ENCODE measurements at places on chromosomes 7 and 10.

DNA sequence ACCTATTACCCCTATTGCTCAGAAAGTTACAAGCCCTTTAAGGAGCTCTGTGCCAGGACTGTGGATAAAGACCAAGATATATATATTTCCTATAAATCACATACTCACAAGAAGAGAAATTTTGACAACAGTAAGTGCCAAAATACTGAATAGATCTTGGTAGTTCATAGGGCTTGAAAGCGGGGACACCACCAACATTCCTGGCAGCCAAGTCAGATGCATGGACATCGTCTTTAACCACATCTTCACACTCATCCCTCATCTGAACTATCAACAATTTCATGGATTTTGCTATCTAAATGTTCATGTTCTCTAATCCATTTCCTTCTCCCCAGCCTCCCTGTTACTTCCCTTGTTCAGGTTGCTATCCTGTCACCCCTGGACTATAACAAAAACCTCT, 67.5 kb upstream of the LRRC17 start:
- DNase-seq = no peak

DNA sequence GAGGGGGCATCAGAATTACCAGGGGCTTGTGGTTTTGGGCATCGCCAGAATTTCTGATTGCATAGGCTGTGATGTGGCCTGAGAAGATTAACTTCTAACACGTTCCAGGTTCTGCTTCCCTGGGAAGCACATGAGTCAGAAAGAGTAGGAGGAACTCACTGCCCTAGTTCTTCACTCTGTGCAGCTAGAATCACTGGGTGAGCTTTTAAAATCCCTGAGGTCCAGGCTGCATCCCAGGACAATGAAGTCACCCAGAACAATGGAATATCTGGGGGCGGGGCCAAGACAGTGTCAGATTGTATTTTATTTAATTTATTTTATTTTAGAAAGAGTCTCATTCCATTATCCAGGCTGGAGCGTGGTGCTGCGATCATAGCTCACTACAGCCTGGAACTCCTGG, 636.5 kb downstream of the CALN1 start:
- no peak for DNase-seq

DNA sequence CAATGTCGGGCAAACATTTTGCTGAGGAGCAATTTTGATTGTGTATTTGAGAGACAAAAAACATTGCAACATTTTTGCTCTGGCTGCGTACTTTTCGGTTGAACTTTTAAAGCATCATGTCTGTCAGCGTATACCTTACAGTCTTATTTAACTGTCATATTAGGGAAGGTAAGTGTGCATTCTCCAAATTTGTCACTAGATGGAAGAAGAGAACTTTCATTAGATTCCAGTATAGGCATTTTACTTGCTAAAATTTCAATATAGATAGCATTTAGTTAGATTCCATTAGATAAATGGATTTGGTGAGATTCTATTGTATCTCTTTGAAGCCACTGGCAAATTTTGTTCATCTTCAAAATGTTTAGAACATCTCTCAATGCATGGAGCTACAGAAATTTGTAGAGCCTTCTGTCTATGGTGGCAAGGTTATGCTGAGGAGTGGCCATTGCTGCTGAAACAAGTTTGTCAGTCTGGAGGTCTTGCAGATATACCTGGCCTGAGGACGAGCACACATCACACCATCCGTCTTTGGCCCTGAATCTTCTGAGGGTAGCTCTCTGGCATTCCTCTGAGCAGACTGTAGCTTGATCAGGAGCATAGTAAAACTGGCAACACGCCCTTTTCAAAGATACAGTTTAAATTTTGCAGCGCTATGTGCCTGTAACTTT, 437.5 kb upstream of the MBL2 start:
- no peak for DNase-seq

- no peak for DNase-seq
Measured at GRCh38 chr7:101792051-101792681, 25.3 kb upstream of the CUX1 start.

GRCh38 chr10:94125856-94126255, 132.1 kb downstream of the PLCE1 start:
- no peak for DNase-seq

DNA sequence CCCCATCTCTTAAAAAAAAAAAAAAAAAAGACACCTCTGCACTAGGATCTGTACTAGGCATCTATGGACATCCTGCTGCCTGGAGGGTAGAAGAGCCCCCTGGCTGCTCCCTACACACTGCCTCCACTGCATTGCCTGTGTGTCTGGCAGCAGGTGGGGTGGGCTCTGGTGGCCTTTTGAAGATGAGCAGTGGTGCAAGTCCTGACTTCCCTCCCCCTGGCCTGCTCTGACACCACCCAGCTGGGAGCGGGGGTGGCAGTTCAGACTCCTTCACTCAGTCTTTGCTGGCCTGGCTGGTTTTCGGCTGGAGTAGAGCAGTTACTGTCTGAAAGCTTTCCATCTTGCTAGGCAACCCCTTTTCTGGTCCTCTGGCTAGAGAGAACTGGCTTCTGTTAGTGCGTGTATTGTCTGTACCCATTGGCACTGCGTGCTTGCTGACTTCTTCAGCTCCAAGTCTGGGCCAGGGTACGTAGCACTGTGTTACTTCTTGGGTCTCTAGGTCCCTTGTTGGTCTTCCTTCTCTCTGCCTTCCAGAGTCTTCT, 17.6 kb downstream of the C10orf62 start:
- no peak for DNase-seq

GRCh38 chr10:121900443-121901174, 27.2 kb downstream of the ATE1 start:
- no peak for DNase-seq

DNA sequence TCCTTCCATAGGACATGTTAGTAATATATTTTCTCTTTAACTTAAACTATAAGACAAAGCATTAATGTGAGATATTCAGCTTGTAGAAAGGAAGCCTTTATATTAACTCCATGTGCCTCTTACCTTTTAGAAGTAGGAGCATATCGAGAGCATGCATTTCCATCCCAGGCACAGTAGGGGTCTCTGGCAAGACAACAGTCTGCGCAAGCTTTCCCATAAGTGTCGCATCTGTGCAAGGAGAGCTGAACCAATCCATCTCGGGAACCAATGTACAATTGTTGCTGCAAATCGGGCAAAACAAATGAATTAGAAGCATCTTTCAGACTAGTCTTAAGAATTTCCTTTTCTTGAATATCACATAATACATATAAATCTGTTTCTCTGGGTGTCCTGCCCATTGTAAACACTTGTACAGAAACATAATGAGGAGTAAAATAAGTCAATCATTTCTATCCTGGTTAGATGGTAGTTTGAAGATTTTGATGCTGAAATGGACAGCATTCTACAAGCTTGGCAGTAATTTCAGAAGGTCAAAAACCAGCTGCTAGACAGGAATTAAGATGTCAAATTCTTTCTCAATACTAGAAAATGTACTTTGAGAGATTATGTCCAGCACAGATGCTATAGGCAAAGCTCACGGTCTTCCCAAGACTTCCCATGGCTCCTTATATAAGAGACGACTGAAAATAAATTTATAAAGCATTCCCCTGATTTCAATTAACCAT, 171.8 kb downstream of the SEMA3D start:
- DNase-seq = peak; percentile 45

DNA sequence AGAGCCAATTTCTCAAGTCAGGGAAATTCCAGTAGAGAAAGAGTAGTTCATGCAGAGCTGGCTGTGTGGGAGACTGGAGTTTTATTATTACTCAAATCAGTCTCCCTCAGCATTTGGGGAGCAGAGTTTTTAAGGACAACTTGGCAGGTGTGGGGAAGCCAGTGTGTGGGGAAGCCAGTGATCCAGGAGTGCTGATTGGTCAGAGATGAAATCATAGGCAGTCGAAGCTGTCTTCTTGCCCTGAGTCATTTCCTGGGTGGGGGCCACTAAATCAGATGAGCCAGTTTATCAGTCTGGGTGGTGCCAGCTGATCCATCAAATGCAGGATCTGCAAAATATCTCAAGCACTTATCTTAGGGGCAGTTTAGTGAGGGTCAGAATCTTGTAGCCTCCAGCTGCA, 194.6 kb upstream of the NRG3 start:
- DNase-seq = no peak

DNA sequence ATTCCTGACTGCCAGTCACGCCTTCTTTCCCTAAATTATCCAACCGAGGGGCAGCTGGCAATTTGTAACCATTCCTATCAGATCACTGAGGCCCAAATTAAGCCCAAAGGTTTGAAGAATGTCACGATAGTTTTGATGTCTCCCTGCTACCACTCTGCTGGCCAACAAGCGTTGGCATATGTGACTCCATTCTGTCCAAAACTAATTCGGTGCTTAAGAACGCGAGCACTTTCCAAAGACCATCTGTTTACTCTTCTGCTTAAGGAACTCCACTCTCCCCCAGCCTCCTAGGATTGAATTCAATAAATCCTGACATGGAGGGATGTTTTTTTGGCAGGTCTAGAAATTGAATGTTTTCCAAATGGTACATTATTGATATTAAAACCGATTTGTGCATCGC, 131.5 kb upstream of the CTBP2 start:
- DNase-seq = no peak

GRCh38 chr10:130766071-130766470, 545.5 kb downstream of the TCERG1L start:
- no peak for DNase-seq

DNA sequence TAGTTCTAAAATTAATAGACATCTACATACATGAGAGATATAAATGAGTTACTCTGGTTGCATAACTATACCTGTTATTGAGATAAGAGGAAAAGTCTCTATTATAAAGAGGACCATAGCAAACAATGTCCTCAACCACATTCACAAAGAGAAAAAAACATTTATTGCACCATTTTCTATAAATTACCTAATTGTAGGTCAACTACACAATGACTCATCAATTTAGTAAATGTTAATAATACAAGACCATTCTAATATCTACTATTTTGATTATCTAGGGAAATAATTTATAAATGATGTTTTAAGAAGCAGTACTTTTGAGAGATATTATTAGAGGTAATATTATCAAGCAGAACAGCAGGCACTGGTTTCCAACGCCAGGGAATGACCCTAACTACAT, 246.1 kb downstream of the AGMO start:
- DNase-seq = no peak

GRCh38 chr7:7779888-7780287, 61.5 kb upstream of the RPA3 start:
- no peak for DNase-seq

DNA sequence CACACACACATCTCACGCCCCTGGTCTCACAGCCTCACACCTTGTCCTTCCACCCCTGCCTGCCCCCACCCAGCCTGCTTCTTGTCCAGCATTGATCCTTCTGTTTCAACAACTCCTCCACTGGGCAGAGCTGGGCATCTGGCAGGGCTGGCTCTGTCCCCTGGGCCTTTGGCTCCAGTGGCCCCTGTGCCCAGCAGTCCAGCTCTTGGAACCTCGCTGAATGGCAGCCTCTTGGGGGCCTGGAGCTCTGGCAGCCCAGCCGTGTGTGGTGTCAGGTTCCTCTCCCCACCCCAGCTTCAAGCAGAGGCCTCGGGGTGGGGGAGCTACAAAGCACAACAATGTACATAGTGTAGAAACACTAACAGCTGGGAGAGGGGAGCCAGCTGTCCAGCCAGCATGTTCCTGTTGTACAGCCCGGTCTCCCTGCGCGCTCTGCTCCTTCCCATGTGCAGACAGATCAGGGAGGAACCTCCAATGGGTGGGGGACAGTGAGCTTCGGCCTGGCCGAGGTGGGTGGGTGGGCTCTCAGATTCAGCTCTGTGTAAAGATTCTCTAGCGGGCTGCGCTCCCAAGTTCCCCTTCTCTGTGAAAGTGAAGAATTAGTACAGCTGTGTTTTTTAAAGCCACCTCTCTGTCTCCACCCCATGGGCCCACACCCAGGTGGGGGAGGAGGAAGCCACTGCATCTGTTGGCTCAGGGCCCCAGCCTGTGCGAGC, 19.4 kb downstream of the ZMIZ2 start:
- DNase-seq = no peak

DNA sequence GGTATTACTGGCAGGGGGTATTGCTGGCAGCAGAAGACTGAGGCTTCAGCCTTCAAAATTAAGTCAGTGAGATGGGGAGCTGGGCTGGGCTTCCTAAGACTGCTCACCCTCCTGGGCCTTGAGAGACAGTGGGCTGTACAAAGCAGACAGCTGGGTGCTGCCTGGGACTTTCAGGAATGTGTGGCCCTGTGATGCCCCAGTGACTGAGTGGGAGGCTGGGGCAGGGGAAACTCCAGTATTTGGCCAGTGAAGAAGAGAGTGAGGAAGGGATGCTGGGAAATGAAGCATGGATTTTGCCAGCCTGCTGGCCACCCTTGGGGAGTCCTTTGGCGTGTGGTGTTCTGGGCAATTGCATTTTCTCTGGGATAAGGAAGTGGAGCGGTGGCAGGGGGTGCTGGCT, 442 bp downstream of the ANKRD2 start:
- DNase-seq = no peak

DNA sequence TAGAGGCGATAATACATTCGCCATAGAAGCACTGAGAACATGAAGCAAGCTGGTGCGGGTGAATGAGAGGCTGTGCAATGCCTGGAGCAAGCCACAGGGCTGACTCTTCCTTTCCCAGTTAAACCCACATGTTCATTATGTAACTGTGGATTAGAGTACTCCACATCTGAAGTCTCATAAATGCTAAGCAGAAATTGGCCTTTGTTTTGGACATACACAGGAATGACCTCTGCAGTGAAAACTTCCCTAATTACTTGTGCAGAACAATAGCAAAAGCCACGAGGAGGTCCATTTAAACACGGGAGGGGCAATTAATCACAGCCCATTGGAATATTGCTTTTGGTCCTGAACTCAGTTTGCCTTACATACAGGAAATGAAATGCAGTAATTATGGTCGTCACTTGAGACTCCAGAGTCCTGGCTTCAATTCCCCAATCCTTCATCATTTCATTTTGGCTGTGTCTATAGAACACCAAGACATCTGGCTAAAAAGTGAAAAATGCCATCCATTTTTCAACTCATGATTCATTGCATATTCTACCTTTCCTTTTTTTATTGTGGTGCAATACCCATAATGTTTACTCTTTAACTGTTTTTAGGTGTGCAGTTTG, 78.7 kb upstream of the CXCL12 start:
- no peak for DNase-seq

DNA sequence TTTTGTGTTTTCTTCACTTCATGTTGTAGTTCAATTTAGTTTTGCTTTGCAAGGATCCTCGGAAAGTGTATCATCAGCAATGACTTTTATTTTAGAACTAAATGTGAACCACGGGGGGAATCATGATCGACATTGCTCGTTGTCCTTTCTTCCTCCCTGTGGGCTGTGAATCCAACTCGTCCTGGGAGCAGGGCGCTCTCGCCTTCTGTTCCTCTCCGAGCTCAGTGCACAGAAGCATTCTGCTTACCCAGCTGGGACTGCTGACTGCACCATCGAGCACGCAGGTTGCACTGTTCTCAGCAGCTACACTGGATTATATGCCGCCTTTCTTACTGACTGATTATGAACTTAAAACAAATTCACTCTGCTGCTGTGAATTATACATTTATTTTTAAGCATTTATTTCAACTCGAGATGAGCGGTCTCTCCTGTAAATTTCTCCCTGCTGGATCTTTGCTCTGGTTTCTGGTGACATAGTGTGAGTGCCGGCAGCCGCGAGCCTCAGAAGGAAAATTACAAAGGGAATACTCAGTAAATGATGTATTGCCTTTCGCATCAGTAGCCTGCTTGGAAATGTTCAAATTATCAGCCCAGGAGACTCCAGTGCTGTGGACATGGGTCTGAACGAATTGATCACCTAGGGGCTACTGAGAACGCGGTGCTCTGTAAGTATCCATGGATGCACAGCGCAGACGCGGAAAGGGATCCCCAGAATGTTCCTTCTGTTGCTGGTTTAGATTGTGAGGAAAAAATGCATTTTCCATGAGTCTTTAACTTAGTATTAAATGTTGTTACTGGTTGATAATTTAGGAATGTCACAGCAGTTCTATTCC, 92.6 kb downstream of the PTPRE start:
- no peak for DNase-seq
